ENCODE measurements at places on chromosomes 5 and 9.

GRCh38 chr5:171629628-171630349, 155.8 kb upstream of the SMIM23 start:
- peak; percentile 41 for DNase-seq

GRCh38 chr9:124206391-124206790, 51.4 kb upstream of the NEK6 start:
- DNase-seq, result no peak

GRCh38 chr9:90517103-90517502, 125.5 kb downstream of the DIRAS2 start:
- DNase-seq, result no peak

GRCh38 chr5:1568201-1568979, 44.6 kb upstream of the LPCAT1 start:
- DNase-seq, result peak; percentile 63

DNA sequence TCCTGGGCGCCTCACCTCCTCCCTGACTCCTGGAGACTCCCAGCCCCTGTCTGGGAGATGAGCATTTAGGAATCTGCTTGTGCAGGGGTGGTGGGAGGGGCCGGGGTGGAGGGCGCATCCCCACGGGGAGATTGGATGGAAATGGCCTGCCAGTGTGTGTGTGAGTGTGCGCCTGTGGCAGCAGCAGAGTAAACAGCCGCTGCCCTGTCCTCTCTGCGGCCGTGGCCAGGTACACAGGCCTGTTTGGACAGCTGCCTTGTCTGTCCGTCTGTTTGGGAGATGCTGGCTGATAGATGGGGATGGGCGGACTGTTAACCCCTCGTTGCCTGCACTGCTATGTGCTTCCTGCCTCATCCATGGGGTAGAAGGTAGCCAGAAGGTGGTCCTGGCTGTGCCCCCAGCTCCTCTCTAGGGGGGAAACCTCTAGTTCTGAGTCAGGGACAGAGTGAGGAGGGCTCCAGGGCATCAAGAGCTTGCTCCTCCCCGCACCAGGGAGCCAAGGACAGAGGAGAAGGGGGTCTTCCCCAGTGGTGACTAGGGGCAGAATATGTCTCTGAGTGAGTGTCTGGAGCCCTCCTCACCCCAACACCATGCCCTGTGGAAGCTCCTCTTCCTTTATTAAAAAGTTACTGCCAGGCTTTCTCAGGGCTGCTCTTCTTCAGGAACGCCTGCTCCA, 60.1 kb downstream of the LMX1B start:
- DNase-seq, result peak; percentile 25

DNA sequence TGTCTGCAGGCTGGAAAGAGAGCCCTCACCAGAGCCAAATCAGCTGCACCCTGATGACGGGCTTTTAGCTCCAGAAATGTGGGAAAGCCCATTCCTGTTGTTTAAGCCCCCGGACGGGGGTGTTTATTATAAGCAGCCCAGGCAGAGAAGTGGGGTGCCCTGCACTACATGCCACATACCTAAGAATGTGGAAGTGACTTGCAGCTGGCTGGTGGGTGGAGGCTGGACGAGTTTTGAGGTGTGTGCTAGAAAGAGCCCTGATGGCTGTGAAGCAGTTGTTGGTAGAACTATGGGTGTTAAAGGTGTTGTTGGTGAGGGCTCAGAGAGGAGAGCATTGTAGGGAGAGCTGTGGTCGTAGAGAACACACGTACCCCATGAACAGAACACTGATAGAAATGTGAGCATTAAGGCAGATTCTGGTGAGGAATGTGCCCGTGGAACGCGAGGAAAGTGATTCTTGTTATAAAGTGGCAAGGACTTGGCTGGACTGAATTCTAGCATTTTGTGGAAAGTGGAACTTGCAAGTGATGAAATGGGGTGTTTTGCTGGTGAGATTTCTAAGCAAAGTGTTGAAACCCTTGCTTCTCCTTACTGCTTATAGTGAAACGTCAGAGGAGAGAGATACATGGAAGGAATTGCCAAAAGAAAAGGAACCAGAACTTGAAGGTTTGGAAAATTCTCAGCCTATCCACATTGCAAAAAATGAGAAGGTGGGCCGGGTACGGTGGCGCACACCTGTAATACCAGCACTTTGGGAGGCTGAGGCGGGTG, 38.9 kb downstream of the AHRR start:
- no peak for DNase-seq

DNA sequence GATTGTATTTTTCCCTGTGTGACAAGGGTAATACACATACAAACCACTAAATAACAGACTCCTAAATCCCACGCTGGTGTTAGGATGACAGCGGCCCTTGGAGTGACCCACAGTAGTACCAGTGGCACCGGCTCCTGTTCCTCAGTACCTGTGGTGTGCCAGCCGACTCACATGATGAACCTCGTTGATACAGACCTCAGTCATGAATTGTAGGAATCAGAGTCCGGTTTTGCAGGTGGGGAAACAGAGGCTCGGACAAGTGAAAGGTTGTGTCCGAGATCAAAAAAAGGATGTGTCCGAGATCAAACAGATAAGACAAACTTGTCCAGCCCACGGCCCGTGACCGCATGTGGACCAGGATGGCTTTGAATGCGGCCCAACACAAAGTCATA, 78.0 kb downstream of the AMBP start:
- no peak for DNase-seq

GRCh38 chr5:174773371-174773770, 49.0 kb downstream of the MSX2 start:
- no peak for DNase-seq

GRCh38 chr5:117135851-117136250, 561.2 kb upstream of the SEMA6A start:
- peak; percentile 5 for DNase-seq

- DNase-seq, result no peak
Measured at GRCh38 chr9:93594041-93594756, 17.8 kb downstream of the PHF2 start.

DNA sequence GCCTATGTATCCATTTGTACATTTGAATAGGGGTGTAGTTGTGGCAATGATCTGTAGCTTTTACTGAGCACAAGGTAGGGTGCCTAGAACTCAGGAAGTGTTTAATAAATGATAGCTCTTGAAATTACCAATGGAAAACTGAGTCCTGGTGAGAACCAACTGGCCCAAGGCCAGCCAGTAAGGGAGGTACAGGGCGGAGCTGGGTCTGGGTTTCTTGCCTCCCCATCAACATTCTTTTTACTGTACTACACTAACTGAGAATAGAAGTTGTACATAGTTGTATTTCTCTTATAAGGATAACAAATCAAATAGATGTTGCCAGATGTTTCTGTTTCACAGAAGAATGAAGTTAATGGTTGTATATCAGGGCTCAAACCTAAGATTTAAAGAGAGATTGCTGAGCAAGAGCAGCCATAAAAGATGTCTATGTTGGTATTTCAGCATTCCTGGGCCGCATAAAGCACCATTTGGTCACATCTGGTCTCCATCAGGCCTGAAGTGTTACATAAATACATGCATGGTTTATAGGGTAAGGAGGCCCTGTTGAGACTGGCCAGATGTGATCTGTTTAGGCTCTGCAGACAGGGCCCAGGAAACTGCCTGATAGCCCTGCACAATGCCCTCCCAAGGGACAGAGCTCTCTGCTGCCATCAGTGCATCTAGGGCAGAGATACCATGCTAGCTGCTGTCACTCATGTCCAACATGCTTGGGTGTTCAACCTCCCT, 210.5 kb downstream of the NXNL2 start:
- DNase-seq, result no peak

GRCh38 chr5:155275222-155275621, 261.7 kb downstream of the KIF4B start:
- no peak for DNase-seq

DNA sequence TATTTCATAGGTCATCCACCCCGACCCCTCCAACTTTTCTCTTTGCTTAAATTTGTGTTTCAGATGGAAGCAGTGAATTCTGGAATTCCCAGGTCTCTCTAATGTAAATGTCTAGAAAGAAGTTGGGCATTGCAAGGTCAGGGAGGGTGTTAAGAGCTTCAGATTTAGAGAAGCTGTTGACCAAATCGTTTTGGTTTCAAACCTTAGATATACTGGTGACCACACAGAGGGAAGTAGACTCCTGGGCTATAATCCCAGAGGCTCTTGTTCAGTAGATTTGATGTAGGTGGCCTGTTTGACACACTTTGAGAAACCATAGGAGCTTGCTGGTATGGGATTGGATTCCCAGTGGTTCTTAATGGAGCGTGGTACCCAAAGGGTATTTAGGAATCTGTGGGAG, 137.3 kb upstream of the KLF9 start:
- DNase-seq, result no peak

- DNase-seq, result no peak
Measured at GRCh38 chr5:59615272-59615671, 278.3 kb downstream of the PDE4D start.

- peak; percentile 21 for DNase-seq
Measured at GRCh38 chr9:126373241-126373640, 46.6 kb downstream of the MVB12B start.

- peak; percentile 45 for DNase-seq
Measured at GRCh38 chr5:178677429-178677828, 50.6 kb upstream of the CLK4 start.

DNA sequence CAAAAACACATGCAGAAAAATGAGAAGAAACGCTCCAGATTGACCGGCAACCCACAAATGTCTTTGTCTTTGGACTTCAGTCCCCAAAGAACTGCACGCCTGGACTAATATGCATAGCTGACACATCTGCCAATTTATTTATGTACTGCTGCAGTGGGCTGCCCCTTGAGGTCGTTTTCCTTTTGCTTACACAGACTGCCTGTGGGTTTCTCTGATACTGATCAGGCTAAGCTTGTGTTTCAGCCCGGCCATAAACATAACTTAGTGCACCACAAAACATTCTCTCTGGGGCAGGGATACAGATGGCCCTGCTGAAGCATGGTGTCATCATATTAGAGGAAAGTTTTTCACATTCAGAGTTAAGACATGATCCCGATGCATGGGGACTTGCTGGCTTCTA, 75.4 kb downstream of the NUDT12 start:
- DNase-seq, result no peak

DNA sequence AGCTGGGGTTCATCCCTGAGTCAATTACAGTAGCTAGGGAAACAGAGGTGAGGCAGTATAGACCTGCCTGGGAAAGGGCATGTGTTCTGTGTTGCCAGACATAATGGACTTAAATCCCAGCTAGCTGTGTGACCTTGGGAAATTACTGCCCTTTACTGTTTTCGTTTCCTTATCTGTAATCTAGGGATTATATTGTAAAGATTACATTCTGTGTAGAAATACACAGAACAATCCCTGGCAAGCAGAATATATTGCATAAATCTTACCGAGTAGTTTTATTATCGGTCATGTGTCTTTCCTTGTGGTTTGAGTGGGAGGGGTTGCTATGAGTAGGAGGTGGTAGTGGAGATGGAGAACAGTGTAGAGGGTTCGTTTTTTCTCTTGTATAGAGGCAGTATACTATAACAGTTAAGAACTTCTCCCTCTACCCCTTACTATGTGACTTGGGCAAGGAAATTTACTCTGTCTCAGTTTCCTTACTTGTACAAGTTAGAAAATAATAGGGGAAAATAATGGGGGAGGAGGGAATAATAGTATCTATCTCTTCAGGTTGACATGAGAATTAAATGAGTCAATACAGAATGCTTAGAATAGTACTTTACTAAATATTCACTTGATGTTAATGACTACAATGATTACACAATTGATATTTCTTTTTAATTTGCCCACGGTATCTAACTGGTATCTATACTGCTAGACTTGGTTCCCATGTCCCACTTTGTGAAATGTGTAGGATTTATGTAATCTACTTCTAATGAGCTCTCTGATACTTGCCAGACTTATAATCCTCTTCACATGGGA, 7.1 kb upstream of the DMXL1 start:
- peak; percentile 81 for DNase-seq

DNA sequence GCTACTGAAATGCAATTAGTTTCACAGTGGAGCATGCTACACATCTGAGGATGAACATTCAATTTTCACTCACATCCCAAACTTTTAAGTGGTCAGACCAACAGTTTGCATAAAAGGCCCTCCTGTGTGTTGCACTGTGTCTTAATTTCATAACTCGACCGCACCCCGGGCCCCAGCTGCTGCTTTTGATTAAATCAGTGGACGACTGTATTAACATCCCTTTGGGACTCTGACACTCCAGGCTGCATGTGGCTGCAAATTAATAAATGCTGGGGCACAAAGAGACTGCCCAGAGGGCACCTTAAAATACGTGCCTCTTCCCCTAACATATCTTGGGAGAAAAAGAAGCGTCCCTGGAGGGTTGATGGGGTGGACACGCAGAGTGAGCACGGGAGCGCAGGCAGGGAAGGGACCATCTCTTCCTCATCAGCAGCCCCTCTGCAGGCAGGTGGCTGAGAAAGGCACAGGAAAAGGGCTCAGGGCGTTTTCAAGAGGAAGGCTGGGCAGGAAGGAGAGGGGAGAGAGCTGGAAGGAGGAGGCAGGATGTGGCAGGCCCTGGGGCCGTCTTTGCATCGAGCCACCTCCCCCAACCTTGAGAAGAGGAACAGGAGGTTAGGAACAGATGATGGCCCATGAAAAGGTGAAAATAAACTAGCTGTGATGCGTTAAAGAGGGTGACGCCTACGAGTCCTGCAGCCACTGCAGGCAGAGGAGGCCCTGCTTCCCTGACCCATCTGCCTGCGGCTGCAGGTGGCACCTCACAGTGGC, 18.6 kb downstream of the MED10 start:
- DNase-seq, result peak; percentile 7

GRCh38 chr5:141508798-141509611, 20.1 kb downstream of the PCDHGC5 start:
- no peak for DNase-seq

Data from common myeloid progenitor, CD34-positive (primary cell).